ENCODE measurements at places on chromosomes 11 and 22. TPM values are rescaled to one million over a fixed set of nuclear protein-coding genes. Genes with fewer than 3 reads are reported as not detected.

Gene THAP12
- total RNA-seq, result 50.4 TPM

Gene PIH1D2
- not detected for total RNA-seq

Gene FAM180B
- 0.15 TPM for total RNA-seq

Gene TSSK2
- not detected for total RNA-seq

Gene GRAP2
- 157 TPM for total RNA-seq

Gene SLC6A5
- total RNA-seq, result not detected

Gene FLRT1
- total RNA-seq, result not detected

Gene USH1C
- total RNA-seq, result not detected

Gene KRTAP5-1
- not detected for total RNA-seq

Gene HEPACAM
- not detected for total RNA-seq

Gene HBE1
- total RNA-seq, result not detected

Gene OR52E8
- not detected for total RNA-seq

Gene SCUBE2
- total RNA-seq, result not detected

Gene NLRP10
- not detected for total RNA-seq

Gene OR4C12
- total RNA-seq, result not detected

Gene LTO1
- 31.6 TPM for total RNA-seq

Gene PHLDA2
- 6.2 TPM for total RNA-seq

Gene MTFP1
- total RNA-seq, result 43.1 TPM

Gene MMP20
- total RNA-seq, result not detected

Gene HYLS1
- 12.2 TPM for total RNA-seq

Gene TRPC6
- total RNA-seq, result not detected

Gene KRTAP5-8
- total RNA-seq, result not detected

Gene PDE2A
- 0.81 TPM for total RNA-seq

Gene HNRNPUL2
- 64.3 TPM for total RNA-seq

Gene ZDHHC5
- total RNA-seq, result 84.4 TPM

Gene CLDN5
- total RNA-seq, result 3.8 TPM

Gene INPP5J
- 0.34 TPM for total RNA-seq

Gene GDPD4
- not detected for total RNA-seq

Gene SSH3
- 13.0 TPM for total RNA-seq

Gene SHISA8
- total RNA-seq, result 0.90 TPM

Gene CNGA4
- not detected for total RNA-seq

Gene DDX25
- total RNA-seq, result not detected

Gene LGALS12
- not detected for total RNA-seq

Gene ALX4
- total RNA-seq, result not detected

Gene KDM4D
- 0.44 TPM for total RNA-seq

Gene DDI1
- not detected for total RNA-seq

Gene PHRF1
- 51.9 TPM for total RNA-seq

Gene ANO9
- total RNA-seq, result 77.6 TPM

Gene C1QTNF4
- 0.49 TPM for total RNA-seq

Gene MORC2
- 46.5 TPM for total RNA-seq

Gene KRTAP5-2
- total RNA-seq, result not detected

Gene TBX1
- not detected for total RNA-seq

Gene P2RY2
- not detected for total RNA-seq

Gene F2
- total RNA-seq, result 0.71 TPM

Gene CRYBA4
- 0.27 TPM for total RNA-seq

Gene CRYBB2
- total RNA-seq, result not detected

Gene TST
- 9.5 TPM for total RNA-seq

Gene CST6
- 0.59 TPM for total RNA-seq

Gene ARHGAP20
- total RNA-seq, result not detected

Gene NOL12
- total RNA-seq, result 53.4 TPM

Gene RAB30
- total RNA-seq, result 7.2 TPM

Gene CADM1
- total RNA-seq, result not detected

Gene CABP2
- not detected for total RNA-seq

Gene NLRP14
- total RNA-seq, result 0.24 TPM
